AG04450 (cell line): ENCODE measurements at places on chromosomes 11 and 22. TPM values are rescaled to one million over a fixed set of nuclear protein-coding genes. Genes with fewer than 3 reads are reported as not detected.

CRYBB2 gene
- polyA plus RNA-seq = 1.7 and 2.7 TPM in 2 replicates

ACTN3 gene
- 0.11 TPM in 2 replicates for polyA plus RNA-seq

TRIM22 gene
- polyA plus RNA-seq = 79.9 and 100 TPM in 2 replicates

RPS19BP1 gene
- polyA plus RNA-seq = 50.8 and 53.0 TPM in 2 replicates

TSSK2 gene
- polyA plus RNA-seq = not detected in 2 replicates
